ENCODE measurements at places on chromosomes 12 and 14.

GRCh38 chr12:50419112-50419909 lies 18.6 kb downstream of the LARP4 start:
- H3K4me3 ChIP-seq = no peak overlapping the region
- H3K4me1 ChIP-seq = peaks cover 29% of the 10 kb centered on the region
- H3K27ac ChIP-seq = no peak overlapping the region
- H3K36me3 ChIP-seq = peaks cover 47% of the 10 kb centered on the region
- no peak for DNase-seq

DNA sequence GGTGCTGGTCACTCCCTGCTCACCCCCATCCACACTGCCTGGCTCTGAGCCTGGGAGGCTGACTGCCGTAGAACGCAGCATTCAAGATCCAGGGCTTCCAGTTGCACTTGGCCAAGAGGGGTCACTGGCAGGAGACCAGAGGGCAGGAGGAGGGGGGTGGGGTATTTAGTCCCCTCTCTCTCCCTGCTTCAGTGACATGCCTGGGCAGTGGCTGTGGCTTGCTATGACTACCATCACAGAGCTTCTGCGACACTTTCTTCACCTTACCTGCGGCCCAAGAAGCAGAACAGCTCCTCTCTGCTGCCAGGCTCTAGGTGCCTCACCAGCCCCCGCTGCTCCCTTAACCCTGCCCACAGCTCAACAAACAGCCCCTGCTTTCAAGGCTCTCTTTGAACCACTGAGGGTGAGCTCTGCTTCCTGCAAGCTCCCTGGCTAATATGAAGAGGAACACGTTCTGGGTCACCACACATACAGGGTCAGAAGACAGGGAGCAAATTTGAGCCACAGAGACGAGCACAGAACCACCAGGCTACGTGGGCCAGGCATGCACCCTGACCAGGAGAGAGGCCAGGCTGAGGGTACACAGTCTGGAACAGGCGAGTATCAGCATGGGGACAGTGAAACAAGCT lies 55.7 kb downstream of the ITPK1 start:
- no peak overlapping the region for H3K4me3 ChIP-seq
- peaks cover 1% of the 10 kb centered on the region for H3K36me3 ChIP-seq
- H3K4me1 ChIP-seq = peaks cover 4% of the 10 kb centered on the region
- DNase-seq = no peak
- peak overlapping the region; percentile 50 for H3K27ac ChIP-seq
- no peaks in the 10 kb centered on the region for H3K27me3 ChIP-seq

GRCh38 chr12:132337557-132337956 lies 8.2 kb upstream of the GALNT9 start:
- DNase-seq = no peak
- H3K27me3 ChIP-seq = no peaks in the 10 kb centered on the region
- H3K36me3 ChIP-seq = no peaks in the 10 kb centered on the region
- no peak overlapping the region for H3K27ac ChIP-seq
- no peak overlapping the region for H3K4me3 ChIP-seq

- no peak for DNase-seq
- H3K36me3 ChIP-seq = no peaks in the 10 kb centered on the region
- H3K4me3 ChIP-seq = no peak overlapping the region
- no peak overlapping the region for H3K27ac ChIP-seq
- no peaks in the 10 kb centered on the region for H3K27me3 ChIP-seq
- H3K4me1 ChIP-seq = peaks cover 2% of the 10 kb centered on the region
These were observed 57.4 kb upstream of the FOXN3 start for GRCh38 chr14:89474464-89474863.

DNA sequence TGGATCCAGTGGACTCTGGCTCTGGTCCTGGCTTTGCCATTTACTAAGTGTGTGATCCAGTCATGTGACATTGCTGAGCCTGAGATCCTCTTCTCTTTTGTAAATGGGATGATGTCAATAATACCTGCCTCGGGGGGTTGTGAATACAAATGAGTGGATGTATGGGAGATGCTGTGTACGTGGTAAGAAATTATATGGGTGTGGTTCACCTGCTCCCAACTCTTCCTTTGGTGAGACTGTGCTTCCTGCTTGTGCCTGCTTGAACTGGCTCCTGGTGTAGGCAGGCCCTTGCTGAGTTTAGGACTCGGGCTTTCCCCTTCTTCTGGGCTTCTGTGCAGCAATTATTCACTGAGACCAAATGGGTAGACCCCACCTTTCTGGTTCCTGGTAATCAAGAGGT lies 189.5 kb upstream of the FRMD6 start:
- H3K27ac ChIP-seq = no peak overlapping the region
- no peak for DNase-seq
- H3K27me3 ChIP-seq = no peaks in the 10 kb centered on the region
- H3K4me1 ChIP-seq = peaks cover 3% of the 10 kb centered on the region
- no peaks in the 10 kb centered on the region for H3K36me3 ChIP-seq

DNA sequence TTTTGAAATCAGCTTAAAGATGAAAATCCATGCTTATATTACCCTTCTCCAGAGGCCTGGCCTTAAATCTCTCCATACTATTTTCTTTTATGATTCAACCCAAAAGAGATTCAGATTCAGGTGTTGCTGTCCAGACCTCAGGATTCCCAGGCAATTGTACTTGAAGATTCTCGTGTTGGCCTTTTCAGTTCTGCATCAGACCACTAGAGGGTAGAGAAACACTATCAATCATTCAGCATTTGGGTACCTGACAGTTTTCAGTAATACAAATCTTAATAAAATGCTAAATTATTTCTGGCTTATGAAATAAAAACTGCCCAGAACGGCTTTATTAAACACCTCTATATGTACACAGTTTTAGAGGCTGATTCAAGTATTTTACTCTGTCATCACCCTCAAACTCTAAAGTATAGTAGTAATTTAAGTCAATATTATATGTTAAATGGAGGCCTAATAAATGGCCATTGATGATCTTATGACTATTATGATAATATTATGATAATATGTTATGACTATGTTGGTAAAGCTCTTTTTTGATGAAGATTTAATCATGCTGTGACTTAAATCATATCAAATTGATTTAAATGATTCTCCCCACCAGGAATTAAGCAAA lies 301.1 kb downstream of the DUSP6 start:
- H3K27ac ChIP-seq = no peak overlapping the region
- H3K4me3 ChIP-seq = no peak overlapping the region
- H3K36me3 ChIP-seq = no peaks in the 10 kb centered on the region
- no peaks in the 10 kb centered on the region for H3K27me3 ChIP-seq
- no peaks in the 10 kb centered on the region for H3K4me1 ChIP-seq
- no peak for DNase-seq

All from esophagus squamous epithelium (tissue), 5 donors.